ENCODE measurements at places on chromosomes 11 and 22.
A peak's percentile ranks its signal among the peaks of the same experiment; 100 is the strongest.

- DNase-seq, result peak; percentile 73
Observed at GRCh38 chr22:38272373-38273134, at the start of gene TMEM184B. TSS of gene TMEM184B (minus strand) at chr22:38273010. CDS start at chr22:38247961, 25,049 bp downstream.

DNA sequence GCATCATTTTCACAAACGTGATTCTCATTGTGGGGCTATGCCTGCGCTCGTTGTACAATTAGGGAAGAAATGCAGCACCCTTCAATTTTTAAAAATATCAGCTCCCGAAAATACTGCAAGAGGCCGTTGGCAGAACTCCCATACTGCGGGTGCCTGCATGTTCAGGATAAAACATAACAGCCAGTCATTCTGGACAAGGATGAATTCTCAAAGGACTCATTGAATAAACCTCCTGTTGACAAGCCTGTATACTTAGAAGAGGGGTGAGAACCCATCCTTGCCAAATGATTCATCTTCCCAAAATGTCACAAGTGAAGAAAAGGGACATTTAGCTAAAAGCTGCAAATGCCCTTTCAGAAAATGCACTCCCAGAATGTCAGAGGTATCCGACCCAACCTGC lies 141.9 kb downstream of the CSNK2A3 start:
- DNase-seq, result no peak

DNA sequence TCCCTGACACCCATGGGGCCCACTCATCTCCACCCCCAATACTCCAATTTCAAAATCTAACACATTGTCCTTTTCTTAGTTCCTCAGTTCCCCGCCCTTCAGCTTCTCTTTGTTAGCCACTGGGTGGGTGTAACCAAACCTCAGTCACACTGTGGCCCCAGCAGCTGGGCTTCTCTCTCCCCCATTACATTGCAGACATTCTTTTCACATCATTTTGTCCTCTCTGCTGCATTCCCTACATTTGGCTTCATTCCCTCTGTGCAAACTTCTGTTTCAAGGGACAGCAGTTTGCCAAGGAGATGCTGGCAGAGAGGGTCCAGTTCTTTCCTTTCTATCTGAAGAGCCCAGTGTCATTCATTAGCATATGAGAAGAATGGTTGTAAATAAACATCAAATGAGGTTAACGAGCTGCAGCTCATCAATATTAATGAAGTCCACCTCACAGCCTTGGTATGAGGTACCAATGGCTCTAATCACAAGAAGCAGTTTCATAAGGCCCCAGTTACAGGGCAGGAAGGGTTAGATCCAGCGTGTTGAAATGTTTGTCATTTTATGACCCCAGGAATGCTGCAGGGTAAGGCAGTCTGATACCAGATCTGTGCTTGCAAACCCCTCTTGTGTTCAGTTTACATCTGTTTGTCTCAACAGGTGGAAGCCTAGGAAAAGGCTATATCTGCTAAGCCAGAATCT lies 72.3 kb downstream of the ARFGAP2 start:
- DNase-seq, result no peak

DNA sequence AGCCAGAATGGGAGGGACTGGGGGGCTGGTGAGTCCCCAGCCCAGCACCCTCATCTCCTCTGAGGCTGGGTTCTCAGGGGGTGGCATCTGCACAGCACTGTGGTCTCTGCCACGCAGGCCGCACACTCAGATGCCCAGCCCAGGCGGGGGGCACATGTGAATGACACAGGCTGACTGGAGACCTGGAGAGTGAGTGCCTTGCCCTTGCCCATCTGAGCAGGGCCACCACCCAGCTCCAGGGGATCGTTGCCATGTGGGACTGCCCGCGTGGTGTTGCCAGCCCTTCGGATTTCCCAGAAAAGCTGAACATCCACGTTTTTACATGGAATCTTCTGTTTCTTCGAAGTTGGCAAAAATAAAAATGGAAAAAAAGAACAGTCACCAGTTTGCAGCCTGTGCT lies 18.9 kb downstream of the PRDM11 start:
- DNase-seq, result no peak

GRCh38 chr11:106821291-106821690 lies 197.0 kb downstream of the GUCY1A2 start:
- no peak for DNase-seq

GRCh38 chr22:44891293-44891747 lies 118.5 kb downstream of the PHF21B start:
- DNase-seq, result no peak

DNA sequence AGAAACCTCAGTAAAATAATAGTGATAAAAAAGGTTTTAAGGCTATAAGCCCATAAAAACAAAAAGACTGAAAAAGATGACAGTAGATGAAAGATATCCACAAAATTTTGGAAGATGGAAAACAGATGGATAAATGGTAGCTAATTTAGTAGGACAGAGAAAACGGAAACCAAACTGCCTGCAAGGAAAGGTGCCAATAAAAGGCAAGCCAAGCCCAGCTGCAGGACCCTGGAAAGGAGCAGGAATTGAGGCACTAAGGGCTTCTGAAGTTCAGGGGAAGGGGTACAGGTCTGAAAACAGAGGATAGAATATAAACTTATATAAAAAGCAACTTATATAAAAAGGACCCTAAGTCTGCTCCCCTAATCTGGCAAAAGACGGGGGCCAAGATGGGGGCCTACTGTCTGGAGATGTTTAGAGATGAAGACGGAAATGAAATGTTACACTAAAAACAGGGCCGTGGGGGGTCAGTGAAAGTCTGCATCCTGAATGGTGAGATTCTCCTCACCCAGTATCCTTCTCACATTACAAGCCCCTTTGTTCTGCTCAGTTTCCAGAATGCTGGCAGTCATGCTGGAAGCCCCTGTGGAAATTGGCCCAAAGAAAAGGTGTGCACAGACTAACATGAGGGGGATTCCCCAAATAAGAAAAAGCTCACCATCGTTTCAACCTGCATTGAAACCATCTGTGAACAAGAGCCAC lies 269.3 kb upstream of the PITPNB start:
- DNase-seq, result no peak

DNA sequence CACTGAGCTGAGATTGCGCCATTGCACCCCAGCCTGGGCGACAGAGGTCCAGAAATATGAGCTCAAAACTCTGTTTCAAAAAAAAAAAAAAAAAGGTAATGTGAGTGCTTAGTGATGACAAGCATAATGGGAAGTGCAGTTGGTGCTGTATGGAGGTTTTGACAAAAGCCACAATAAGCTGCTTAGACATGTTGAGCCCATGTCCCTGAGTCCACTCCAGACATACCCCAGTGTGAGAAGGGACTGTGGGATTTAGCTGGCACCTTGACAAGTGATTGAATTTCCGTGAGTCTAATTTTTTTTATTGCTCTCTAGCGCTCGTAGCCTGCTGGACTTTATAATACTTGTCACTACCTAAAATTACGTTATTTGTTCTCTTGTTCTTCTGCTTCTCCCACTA lies 15.1 kb upstream of the LGR4 start:
- no peak for DNase-seq

DNA sequence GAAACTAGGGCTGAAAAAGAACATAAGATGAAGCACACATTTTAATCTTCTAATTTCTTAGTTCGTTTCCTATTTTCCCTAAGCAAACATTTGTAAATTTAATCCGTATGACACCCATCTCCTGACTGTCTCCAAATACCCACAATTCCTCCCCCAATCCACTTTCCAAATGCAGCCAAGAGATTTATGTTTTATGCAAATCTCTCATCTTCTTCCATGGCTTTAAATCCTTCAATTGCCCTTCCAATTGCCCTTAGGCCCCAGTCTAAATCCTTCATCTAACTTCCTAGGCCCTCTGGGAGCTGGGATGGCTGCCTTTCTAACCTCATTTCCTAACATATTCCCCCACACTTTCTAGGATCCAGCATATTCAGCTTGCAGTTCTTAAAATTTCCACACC lies 18.0 kb upstream of the POU2AF1 start:
- no peak for DNase-seq

GRCh38 chr11:35288309-35288708 lies 131.0 kb downstream of the SLC1A2 start:
- DNase-seq, result no peak

DNA sequence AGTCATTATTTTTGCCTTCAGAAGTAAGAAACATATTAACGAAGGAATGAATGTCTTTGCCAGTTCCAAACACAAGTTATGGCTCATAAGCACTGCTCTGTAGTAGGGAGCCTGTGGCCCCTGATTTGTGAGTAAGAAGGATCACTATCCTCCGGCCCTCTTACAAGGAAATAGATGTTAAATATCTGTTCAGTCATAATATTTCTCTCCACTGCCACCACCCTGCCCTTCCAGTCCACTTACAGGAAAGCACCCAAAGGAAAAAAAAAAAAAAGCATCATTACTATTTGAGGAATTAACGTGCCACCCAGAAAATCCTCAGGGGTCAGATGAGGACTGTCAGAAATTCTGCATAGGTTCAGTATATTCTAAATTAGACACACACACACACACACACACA lies 123.4 kb downstream of the ETS1 start:
- DNase-seq, result no peak

- DNase-seq, result no peak
Observed at GRCh38 chr11:120914601-120915000, 109.3 kb upstream of the TBCEL start.

GRCh38 chr11:85028329-85029101 lies 598.6 kb downstream of the DLG2 start:
- DNase-seq, result no peak

Measured in anterior cingulate cortex (tissue), 58 donors.